ENCODE measurements at places on chromosomes 4 and X.

DNA sequence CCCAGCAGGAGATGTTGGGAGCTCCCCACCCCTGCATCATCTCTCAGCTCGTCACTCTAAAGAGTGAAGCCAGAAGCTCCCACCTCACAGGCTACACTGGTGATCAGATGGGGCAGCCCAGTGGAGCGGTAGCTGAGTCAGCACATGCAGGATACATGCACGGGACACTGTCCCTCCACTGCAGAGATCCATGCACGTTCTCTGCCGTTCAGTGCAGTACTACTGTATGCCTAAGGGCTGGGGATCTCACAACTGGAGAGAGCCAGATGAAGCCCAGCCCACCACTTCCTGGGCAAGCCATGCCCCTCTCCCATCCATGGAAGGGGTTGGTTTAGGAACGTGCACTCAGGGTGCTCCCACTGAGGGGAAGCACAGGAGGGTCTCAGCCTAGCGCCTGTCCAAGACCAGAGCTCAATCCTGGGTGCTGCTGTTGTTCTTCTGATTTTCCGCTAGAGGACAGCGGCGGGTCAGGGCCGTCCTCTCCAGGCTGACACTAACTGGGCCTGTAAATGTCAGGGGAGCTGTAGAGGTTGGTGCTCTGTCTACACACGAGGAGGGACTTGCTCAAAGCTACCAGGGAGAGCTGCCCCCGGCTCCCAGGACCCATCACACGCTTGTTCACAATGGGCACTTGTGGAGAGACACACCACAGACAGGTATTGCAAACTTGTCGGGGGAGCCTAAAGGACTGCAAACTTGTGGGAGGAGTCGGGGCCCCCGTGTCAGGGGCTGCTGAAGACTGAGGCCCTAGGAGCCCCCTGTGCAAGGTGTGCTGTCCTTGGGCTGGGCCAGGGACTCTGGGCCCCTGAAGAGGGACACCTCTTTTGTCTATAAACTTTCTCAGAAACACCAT, 18.2 kb upstream of the ABLIM2 start:
- peak; percentile 5 for DNase-seq

- no peak for DNase-seq
Measured at GRCh38 chr4:11954093-11954492, 525.4 kb upstream of the HS3ST1 start.

- no peak for DNase-seq
Measured at GRCh38 chr4:169107528-169107927, 97.5 kb upstream of the CBR4 start.

DNA sequence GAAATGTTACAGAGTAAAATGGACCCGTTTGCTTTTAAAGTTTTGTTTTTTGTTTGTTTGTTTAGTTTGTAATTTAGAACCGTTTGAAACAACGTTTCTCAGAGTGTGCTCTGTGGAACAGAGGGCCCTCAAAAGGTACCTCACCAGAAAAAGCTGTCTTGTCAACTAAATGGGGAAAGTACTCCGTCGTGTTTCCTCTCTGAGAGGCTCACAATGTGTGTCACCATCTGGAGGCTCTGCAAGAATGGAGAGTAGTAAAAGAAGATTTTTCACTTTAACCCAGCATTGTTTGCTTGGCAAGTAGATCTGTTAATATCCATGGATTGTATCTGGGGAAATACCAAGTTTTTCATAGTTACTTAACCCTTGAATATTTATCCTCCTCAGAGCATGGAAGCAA, 1.5 kb upstream of the ENPEP start:
- no peak for DNase-seq
